Neural progenitor cell (in vitro differentiated cells): ENCODE measurements at places on chromosomes 2 and 18. TPM values are rescaled to one million over a fixed set of nuclear protein-coding genes. Genes with fewer than 3 reads are reported as not detected.

The GGCX gene
- total RNA-seq = 29.7 and 41.7 TPM in 2 replicates

The RALB gene
- 55.3 and 79.8 TPM in 2 replicates for total RNA-seq

The CCT7 gene
- total RNA-seq = 365 and 456 TPM in 2 replicates

The GRHL1 gene
- 4.7 and 5.8 TPM in 2 replicates for total RNA-seq

The TMEM150A gene
- total RNA-seq = 7.2 and 12.5 TPM in 2 replicates

The AGBL5 gene
- total RNA-seq = 68.3 and 84.7 TPM in 2 replicates

The MPP4 gene
- not detected in 2 replicates for total RNA-seq

The MAPRE3 gene
- total RNA-seq = 3.1 and 6.2 TPM in 2 replicates

The GPR17 gene
- not detected in 2 replicates for total RNA-seq

The MOGAT1 gene
- 0.62 and 2.0 TPM in 2 replicates for total RNA-seq

The STK36 gene
- 51.6 and 61.4 TPM in 2 replicates for total RNA-seq

The DSG1 gene
- not detected in 2 replicates for total RNA-seq

The TMEM247 gene
- total RNA-seq = not detected in 2 replicates
